NCI-H2029 (cell line): ENCODE measurements at places on chromosomes 4 and X.
A peak's percentile ranks its signal among the peaks of the same experiment; 100 is the strongest.

- no peak for DNase-seq
Observed at GRCh38 chr4:58136604-58137003, 1026.4 kb upstream of the IGFBP7 start.

- DNase-seq = no peak
Observed at GRCh38 chr4:138003248-138003647, 238.9 kb downstream of the SLC7A11 start.

- no peak for DNase-seq
Observed at GRCh38 chr4:38618505-38618904, 45.5 kb upstream of the KLF3 start.

- no peak for DNase-seq
Observed at GRCh38 chr4:149552601-149553000, 263.0 kb downstream of the IQCM start.

- DNase-seq = no peak
Observed at GRCh38 chr4:75542824-75543223, 13.0 kb upstream of the ODAPH start.

DNA sequence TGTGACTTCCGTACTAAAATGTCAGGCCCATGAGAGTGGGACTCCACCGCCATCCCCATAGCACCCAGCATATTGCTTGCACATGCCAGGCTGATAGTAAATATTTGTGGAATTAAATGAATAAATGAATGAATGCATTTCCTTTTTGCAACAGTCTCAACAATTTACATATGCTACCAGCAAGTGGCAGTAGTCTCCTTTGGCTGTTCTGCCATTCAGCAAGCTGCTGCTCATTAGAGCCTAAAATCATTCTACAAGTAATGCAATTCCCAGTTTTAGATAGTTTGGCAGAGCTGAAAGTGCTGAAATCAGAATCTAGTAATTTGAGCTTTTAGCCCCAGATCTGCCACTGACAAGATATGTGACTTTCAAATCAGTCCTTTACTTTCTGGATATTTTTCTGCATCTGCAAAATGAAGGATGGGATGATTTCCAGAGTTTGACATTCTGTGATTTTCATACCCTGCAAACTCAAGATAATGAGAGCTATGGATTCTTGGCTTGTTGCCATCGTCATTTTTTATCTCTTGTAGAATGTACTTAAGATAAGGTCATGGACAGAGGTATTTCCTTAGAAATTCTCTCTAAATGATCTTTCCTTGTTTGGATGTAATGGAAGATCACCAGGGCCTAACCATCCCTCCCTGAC lies 35.7 kb upstream of the INTS6L start:
- DNase-seq = peak; percentile 3
